ENCODE measurements at places on chromosomes 2 and 18.

DNA sequence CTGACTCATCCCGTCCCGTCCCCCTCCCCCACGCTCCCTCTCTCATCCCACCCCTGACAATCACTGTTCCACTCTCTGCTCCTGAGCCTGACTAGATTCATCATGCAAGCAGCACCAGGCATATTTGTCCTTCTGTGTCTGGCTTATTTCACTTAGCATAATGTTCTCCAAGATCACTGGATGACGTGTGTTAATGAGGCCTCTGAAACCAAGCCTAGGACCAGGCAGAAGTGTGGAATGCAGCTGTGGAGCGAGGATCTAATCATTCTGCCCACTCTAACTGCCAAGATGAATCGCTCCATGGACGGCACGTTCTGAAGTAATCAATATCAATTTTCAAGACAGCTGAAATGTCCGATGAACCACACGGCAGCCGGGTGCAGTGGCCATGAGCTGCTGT lies 122.4 kb upstream of the ZNF236 start:
- no peak for DNase-seq

DNA sequence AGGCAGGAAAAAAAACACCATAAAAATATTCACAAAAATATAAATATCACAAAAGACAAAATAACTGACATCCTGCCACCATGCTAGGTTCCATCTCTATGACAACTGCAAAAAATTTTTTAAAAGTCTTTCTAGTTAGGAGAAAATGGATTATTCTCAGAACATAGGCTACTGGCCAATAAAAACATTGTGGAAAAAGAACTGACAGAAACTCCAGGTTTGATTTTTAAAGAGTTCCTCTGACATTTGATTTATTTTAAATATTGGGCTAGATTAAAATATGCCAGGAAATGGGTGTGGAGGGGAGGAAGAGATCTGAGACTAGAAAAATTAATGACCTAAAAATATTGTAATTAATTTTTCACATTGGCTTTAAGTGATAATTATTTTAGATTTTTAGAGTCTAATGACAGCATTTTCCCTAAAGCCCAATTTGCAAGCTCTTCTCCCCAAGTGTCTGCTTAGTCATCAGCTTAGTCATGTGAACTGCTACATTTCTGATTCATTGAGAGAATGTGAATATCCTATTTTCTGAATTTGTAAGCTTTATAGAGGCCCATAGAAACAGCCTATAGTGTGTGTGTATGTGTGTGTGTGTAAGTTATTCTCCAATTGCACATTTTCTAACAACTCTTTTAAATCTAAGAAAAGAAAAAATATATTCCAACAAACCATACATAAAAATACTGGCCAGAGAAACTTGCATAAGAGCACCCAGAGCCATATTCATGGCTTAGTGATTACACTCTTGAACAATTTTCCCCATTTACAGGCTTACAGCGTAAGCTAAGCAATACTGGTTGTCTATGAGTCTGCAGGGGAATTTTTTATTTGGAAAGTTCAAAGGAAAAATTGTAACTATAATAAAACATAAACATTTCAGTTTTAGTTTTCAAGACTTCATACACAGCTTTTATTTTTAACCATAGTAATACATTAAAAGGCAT lies 48.4 kb downstream of the TMEFF2 start:
- peak; percentile 54 for DNase-seq

DNA sequence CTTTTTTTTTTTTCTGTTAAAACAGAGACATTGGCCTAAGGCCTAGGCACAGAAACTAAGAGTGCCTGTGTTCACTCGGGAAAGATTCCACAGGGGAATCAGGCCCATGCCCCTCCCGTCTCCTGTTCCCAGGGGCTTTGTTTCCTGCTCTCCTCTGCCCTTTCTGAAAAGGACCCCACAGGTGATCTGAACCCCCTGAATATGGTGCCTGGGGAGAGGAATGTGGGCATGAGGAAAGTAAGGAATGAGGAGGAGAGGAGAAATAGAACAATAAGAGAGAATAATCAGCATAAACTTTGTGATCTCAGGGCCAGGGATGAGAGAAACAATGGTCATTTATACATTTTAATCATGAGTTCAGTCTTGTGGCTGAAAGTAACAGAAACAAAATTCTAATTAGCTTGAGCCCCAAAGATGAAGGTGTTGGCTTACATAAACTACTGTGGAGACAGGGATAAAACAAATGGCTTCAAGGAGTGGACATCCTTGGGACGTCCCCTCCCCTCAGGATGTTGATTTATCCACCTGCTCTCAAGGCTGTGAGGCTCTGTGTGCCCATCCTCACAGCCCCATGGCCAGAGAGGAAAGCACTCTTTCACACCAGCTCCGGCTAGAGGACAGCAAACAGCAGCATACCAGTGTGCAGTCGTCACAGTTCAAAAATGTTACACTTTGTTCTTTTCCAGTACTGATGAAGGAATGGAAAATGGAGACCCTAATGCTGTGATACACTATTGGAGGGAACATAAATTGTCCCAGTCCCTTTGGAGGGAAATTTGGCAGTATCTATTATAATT lies 46.4 kb upstream of the MRPL33 start:
- DNase-seq: no peak

DNA sequence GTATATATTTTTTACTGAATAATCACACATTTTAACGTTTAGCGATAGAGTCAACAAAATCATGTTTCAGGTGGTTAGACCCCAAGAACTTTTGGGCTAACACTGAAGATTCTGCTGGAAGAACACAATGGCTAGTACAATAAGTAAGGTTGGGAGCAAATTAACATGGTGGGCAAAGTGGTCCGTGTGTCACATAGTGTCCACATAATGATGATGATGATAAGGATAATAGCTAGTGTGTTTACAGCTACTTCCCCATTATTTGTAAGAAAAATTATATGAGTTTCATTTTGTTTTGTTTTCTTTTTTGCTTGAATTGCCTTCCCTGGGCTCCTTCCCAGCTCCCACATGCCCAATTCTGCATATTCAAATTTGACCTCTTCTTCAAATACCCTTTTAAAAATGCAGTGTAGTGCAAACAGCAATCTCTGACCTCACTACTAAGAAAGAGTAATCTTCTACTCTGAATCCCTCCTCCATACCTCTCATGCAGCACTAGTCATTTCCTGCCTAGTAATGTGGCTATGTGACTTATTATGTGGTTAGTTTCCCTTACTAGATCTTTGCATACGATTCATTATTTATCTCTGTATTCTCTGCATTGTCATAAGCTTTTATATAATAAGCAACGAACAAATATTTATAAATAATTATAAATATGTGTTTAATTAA lies 16.9 kb upstream of the VPS54 start:
- peak; percentile 66 for DNase-seq

DNA sequence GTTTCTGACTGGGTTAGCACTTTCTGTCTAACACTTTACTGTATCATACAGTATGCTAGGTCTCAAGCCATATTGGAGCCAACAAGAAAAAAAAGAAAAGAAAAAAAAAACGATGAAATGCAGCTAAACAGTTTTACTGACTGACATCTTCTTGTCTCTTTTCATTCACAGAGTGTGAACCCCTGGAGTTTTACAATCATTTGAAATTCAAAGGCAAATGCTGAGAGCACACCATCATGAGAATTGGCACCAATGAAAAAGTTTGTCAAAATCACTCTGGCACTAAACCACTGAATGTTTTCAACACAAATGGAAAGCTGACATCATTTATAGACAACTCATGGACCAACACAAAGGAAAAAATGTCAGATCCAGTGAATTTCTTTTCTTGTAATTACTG lies 513.3 kb downstream of the LRRTM4 start:
- no peak for DNase-seq

GRCh38 chr2:77007686-77008085 lies 514.5 kb downstream of the LRRTM4 start:
- no peak for DNase-seq

DNA sequence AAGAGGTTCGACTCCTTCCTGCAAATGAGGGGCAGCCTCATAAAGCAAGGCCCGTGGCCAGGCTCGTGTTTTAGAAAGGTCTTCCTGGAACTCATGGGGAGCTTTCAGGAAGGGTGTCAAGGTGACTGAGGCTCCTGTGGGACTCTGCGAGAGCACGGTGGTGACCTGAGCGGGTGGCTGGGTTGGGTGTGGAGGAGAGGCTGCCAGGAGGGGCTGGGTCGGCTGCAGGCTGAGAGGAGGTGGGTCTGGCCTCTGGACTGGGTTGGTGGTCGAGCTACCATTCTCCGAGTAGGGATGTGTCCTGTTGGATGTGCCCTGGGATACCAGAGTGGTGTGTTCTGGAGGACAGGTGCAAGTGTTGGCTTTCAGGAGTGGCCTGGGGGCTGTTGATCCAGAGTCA lies 86.4 kb downstream of the DGKD start:
- no peak for DNase-seq

GRCh38 chr18:5914016-5914415 lies 18.7 kb upstream of the TMEM200C start:
- DNase-seq: no peak

GRCh38 chr2:95728878-95729596 lies 137.2 kb downstream of the TRIM43 start:
- peak; percentile 73 for DNase-seq

DNA sequence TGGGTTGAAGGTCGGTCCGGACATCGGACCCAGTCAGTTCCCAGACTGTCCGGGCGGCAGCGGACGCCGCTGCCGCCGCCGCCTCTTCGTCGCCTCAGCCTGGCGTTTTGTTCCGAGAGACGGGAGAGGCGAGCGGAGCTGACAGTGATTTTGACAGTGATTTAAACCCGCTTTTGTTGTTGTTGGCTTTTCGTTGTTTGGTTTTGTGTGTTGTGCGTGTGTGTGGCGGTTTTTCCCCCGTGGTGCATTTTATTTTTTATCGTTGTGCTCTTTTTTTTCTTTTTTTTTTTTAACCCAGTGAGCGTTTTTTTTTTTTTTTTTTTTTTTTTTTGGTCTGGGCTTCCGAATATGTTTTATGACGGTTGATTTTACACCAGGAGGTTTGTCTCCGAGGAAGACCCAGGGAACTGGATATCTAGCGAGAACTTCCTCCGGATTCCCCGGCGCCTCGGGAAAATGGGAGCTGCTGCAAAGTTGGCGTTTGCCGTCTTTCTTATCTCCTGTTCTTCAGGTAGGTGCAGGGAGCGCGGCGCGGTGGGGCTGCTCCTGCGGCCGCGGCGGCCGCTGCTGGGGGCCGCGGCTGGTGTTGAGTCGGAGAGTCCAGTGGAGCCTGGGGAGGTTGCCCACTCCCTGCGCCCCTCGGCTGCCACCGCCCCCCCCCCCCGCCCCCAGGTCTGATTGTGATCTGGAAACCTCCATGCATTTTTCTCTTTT lies at the start of gene ACVR2A:
ACVR2A (plus strand) TSS at position 333 of the 714 bp plus-strand sequence; CDS start at position 457, 124 bp downstream.
- DNase-seq: no peak

DNA sequence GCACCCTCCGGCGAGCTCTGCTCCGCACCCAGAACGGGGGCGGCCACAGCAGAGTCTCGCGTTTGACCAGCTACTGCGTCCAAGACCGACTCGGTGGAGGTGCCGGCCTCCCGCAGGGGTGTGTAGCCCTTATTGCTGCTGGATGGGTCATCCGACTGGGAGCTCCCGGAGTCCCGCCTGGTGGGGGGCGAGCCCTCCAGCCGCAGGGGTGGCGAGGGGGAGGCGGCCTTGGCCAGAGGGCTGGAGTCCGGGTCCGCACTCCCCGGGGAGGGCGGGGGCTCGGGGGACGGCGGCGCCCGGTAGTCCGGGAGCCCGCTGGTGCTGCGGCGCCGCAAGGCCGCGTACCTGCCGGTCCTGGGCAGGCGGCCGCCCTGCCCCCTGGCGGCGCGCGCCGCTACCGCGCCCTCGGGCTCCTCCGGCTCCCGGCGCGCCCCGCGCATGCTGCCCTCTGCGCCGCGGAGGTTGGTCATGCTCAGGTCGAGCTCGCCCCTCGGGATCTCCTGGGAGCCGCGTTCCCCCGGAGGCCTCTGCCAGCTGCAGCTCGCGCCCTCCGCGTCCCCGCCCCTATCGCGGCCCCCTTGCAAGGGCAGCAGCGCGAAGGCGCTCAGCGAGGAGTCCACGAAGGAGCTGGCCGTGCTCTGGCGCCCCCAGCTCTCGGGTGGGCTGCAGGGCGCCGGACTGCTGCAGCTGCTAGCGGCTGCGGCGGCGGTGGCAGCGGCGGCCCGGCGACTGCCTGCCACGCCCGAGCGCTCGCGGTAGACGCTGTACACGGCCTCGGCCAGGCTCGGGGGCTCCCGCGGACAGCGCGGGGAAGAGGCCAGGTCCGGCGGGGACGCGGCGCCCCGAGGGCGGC lies 4.8 kb downstream of the TMEM200C start:
- no peak for DNase-seq

- no peak for DNase-seq
Measured at GRCh38 chr2:175152242-175152641, 15.8 kb downstream of the ATF2 start.

- DNase-seq: peak; percentile 15
Measured at GRCh38 chr18:56593906-56594305, 44.5 kb downstream of the TXNL1 start.

GRCh38 chr2:8235419-8235818 lies 446.4 kb upstream of the ID2 start:
- no peak for DNase-seq

GRCh38 chr2:96072746-96073145 lies 38.0 kb upstream of the GPAT2 start:
- DNase-seq: no peak

DNA sequence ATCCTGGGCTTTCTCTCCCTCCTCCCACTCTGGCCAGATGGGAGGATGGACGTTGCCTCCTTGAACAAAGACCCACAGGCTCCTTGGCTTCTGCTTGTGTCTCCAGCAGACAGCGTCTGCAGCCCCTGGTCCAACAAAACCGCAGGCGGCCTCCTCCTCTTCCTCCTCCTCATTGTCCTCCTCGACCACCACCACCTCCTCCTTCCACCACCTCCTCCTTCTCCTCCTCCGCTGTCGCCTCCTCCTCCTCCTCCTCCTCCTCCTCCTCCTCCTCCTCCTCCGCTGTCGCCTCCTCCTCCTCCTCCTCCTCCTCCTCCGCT lies 45.7 kb upstream of the ALPP start:
- no peak for DNase-seq

- no peak for DNase-seq
Measured at GRCh38 chr18:62637807-62638687, 77.3 kb upstream of the PHLPP1 start.

DNA sequence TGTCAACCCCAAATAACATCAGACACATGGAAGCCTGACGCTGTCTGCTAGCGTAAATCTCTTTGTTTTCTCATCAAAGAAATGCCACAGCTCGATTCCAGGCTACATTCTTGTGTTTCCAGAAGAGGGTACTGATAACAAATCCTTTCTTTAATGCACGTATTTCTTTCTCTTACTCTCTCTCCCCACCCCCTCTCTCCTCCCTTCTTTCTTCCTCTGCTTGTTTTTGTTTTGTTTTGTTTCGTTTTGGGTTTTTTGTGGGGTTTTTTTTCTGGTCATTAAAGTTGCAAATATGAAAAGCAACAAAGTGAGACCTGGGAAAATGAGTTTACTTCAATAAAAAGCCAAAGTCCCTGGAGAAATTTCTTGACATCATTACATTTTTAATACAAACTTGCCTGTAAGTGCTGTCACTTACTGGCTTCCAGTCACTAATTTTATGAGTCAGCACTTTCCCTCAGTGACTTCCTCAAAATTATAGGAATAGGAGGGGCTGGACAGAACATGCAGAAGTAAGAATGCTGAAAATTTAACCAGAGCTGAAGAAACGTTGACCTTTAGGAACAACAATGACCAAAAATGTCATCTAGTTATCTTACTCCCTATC lies 106.7 kb upstream of the NABP1 start:
- peak; percentile 73 for DNase-seq

GRCh38 chr18:62898359-62898758 lies 183.0 kb downstream of the PHLPP1 start:
- peak; percentile 50 for DNase-seq

GRCh38 chr2:85558160-85558559 lies 3.1 kb downstream of the GGCX start:
- no peak for DNase-seq
